ENCODE measurements at places on chromosomes 3 and 15. TPM values are rescaled to one million over a fixed set of nuclear protein-coding genes. Genes with fewer than 3 reads are reported as not detected.

- no peak for DNase-seq
These were observed 397.7 kb upstream of the LMCD1 start for GRCh38 chr3:8103954-8104353.

- no peak for DNase-seq
These were observed 7.8 kb downstream of the DLL4 start for GRCh38 chr15:40936709-40937666.

DNA sequence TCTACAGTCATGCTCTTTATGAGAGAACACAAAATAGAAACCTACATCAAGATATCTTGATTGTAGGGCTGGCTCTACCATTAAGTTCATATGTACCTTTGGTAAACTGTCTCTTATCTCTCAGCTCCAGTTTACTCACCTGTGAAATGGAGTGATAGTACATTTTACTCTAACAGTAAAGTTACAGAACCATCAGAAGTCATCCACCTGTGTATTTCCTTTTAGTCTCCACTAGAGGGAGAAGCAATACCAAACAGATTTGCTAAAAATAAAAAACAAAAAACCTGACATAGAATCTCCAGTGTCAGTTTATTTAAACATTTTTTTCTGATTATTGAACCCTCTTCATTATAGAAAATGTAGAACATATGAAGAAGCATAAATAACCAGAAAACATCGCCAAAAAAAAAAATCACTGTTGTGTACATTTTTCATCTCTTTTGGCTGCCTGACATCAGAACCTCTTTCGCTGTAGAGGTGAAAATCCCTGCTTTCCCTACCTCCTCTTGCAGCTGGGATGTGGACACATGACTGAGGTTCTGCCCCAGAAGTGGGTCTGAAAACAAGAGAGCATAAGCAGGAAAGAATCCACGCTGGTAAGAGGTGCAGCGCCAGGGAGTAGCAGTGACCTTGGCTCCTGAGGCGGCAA lies 48.7 kb upstream of the WDR72 start:
- DNase-seq, result no peak

DNA sequence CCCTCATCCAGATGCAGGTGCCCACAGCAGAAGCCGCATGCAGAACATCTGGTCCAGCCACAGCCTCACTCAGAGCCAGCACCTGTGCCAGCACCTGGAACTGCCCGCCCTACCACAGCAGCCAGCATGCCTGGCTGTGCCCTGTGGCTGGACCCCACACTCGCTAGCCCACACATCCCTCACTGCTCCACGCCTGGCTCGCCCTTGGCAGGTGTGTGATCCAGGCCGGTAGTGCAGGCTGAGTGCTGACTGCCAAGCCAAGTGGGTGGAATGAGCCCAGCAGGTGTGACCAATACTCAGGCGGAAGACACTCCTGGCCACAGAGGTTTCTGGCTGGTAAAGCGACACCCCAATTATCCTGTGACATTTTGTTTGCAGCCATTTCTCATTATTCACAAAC lies 162.4 kb upstream of the ROBO1 start:
- DNase-seq, result no peak

CAND2 gene
- total RNA-seq, result 2.5 TPM

SLC24A5 gene
- not detected for total RNA-seq

All from activated naive CD4-positive, alpha-beta T cell treated with anti-CD3 and anti-CD28 coated beads, Interleukin-2, amount 50 U/mL, for 72 hours (primary cell).